ENCODE measurements at places on chromosomes 12 and 14.
A peak's percentile ranks its signal among the peaks of the same experiment; 100 is the strongest.

DNA sequence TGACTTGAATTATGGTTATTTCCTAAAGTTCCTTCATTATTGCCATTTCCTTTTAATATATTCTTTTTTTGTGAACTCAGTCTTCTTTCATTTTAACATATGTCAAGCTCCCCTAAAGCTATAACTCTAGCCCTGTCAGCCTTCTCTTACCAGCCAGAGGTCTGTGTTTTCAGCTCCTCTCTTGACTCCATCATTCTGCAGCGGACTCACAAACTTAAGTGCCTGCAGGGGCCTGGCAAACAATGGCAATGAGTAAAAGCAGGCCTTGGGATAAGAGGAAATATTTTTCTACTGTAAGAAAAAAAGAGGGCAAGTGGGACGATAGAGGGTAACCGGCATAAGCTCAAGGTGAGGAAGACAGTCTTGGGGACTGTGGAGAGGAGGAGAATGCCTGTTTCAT, 424.5 kb upstream of the RGS6 start:
- no peak for DNase-seq

- no peak for DNase-seq
These were observed 231.2 kb upstream of the DCN start for GRCh38 chr12:91413581-91414546.

- no peak for DNase-seq
These were observed 13.4 kb downstream of the TNFAIP2 start for GRCh38 chr14:103136388-103137271.

- no peak for DNase-seq
These were observed 43.9 kb upstream of the CTDSP2 start for GRCh38 chr12:57890191-57891115.

GRCh38 chr14:101056446-101056845, 152.9 kb upstream of the RTL1 start:
- no peak for DNase-seq

DNA sequence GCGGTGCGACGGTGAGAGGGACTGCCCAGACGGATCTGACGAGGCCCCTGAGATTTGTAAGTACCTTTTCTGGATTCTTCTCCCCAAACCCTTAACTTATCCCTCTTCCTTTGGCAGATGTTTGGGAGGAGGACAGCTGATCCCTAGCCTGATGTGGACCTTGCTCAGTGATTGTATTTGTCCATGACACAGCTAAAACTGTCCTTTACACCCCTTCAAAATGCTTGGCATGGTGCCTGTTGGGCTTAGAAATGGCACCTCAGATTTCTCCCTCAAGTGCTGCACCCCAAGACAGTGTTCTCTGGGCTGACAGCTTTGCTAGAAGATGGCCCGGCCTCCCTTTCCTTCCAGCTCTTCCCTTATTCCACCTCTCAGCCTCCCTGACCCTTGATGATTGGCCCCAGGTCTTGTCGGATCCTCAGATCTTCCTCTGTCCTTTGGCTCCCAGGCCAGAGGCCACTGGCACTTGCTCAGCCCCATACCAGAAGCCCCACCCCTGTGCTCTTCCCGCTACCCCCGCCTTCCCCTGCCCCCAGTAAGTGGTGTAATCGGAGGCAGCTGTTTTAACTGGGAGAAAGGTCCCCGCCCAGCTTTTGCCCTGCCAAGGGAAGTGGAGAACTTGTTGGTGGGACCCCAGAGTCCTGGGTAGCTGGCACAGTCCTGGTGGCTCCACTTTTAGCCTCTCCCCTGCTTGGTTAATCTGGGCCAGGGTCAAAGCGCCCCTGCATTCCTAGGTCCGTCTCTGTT, 8.7 kb downstream of the LRP1-AS start:
- no peak for DNase-seq

DNA sequence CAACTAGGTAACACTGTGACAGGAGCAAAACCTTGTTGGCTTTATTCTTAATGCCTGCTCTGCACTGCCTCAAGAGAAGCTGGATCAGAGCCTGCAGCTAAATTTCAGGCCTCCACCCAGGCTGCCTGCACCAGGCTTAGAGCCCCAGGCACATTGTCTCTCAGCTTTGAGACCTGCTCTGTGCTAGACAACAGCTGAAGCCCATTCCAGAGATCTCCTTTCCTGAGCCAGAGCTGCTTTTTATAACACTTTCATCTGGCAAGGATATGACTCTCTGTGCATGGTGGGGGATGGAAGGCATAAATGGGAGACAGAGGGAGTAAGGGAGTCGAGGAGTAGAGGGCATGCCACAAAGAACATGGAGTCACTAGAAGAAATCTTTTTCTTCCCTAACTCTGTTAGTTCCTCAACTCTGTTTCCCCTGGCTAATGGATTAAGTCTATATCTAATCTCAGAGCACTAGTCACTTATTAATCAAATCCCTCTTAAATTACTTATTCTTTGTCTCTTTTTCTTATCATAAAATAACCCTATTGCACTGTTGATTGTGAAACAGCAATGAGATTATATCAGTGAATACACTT, 27.1 kb upstream of the LUM start:
- no peak for DNase-seq

GRCh38 chr12:12272869-12273268, 6.0 kb upstream of the LRP6 start:
- no peak for DNase-seq

DNA sequence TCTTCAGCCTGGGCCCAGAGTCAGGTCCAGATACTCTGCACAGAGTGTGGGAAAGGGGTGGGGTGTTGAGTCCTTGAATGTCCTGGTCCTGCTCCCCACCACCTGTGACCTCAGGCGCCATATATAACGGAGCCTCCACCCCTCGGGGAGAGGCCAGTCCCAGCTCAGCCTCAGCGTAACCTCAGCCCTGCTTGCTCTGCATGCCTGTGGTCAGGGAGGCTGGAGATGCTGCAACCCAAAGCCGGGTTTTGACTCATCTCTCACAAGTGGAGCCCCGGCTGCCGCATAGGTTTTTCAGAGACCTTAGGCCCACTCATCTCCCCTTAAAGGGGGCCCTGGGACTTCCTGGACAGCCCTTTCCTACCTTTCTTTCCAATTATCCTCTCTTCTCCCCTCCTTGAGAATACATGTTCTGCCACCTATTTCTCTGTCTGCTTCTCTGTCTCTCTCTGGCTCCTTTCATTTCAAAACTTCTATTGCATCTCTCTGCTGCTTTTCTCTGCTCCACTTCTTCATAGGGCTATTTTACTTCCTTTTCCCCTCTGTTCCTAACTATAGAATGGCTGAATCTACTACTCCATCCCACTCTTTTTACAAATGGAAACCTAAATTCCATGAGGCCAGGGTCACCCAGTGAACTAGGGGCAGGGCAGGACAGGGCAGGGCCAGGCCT, 1.2 kb downstream of the ITGB7 start:
- DNase-seq, result peak; percentile 37

GRCh38 chr14:21626491-21627230, 8.1 kb downstream of the OR10G2 start:
- no peak for DNase-seq

DNA sequence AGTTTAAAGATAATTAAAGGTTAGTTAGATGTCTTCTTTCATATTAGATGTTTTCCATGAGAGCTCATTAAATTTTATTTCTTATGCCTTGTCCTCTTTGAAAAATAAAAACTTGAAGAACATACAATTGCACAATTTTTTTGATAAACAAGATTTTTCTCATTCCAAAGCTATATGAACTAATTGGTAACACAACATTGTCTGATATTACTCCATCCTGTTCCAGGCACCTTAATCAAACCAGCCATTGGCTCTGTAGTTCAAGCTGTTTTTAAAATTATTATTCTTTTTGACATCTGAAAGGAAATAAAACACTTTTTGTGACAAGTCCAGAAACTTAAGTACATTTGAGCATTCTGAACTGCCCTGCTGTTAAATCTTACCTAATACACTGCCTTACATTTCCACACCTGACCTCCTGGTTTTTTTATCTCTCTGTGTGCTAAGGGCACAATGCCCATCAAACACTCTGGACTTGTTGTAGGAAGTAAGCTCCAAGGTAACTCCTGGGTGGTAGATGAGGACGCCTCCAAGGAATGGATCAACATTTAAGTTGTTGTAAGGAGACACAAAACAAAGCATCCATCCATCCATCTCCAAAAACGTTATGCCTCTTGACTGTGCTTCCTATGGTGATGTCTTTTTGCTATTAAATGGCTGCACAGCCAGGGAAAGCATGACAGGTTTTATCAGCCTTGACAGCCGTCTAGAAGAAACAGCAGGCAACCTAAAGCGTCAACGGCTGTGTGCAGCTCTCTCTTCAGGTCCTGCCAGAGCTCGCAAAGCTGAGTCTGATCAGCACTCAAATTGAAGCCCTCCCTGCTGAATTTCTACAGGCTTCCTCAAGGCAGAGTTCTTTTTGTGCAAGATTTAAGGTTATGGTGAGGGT, 449.9 kb upstream of the FLRT2 start:
- no peak for DNase-seq

DNA sequence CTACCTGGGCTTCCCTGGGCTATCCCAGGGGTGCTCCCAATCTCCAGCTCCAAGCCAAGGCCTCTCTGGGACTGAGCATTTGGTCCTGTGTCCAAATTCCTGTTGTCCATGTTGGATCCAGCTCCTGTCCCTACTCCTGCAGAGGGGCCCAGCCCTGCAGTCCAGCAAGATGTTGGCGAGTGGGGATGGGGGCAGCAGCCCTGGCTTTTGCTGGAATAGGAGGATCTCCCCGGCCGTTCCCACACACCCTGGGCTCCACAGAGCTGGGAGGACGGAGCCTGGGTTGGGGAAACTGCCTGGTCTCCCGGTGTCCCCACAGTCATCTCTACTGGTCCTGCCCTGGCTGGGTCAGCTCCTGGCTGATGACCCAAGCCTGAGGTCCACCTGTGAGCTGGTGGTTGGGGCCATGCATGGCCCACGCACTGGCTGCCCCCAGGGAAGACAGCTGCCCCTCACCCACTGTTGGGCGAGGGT, 219.6 kb upstream of the C14orf180 start:
- DNase-seq, result no peak

- DNase-seq, result no peak
These were observed 37.3 kb upstream of the RCOR1 start for GRCh38 chr14:102554821-102555819.

- no peak for DNase-seq
These were observed 5.6 kb downstream of the MARCHF9 start for GRCh38 chr12:57760347-57760982.

DNA sequence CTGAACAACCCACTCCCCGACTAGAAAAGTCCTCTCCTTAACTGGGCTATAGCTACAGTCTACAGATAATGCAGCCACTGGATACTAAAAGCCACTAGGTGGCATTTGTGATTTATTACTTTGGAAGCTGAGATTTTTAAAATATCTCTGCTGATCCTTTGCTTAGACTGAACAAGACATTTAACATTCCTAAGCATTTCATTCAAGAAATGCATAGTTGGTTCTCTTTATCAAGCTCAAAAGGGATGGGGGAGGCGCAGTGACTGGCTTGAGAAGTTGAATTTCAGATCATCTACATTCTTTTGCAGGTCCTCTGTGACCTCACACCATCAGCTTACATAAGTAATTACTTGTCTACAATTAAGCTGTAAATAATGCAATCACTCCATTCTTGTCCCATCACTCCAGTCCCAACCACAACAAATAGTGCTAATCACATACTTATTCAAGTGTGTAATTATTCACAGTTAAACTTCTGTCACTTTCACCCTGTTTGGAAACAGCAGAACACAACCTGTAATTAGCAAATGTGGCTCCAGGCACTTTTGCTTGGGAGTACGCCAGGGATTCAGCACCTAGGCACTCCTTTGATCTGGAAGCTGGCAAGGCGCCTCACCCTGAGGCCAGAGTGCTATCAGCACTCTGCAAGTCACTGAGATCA, 203.6 kb downstream of the NOVA1 start:
- DNase-seq, result no peak

DNA sequence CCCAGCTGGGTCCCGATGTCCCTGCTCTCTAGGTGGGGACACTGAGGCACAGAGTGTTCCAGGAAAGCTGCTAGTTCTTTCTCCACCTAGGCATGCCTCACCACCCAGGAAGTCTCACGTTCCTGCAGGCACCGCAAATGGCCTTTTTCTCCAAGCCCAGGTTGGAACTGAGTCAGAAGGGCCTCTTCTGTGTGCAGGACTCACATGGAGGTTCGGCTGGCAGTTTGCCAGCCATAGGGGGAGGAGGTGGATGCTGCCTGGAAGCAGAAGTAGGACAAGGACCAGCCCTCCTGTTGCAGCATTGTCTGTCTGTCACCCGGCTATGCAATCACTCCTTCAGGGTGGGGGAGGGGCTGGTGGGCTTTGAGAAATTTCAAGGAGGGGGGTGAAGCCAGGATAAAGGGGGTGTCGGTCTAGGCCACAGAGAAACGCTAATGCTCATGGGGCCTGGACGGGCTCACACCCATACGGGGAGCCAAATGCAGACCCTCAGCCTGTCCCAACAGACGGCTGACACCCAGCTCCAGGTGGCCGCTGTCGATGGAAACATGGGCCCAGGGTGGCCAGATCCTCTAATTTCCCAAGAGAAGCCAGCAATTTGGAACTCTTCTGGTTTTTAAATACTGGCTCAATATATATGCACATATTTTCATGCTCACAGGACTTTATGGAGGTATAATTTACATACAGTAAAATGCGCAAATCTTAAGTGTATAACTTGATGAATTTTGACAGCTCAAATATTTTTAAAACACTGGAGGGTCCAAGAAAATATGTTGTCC, 120.5 kb downstream of the PHETA1 start:
- no peak for DNase-seq

DNA sequence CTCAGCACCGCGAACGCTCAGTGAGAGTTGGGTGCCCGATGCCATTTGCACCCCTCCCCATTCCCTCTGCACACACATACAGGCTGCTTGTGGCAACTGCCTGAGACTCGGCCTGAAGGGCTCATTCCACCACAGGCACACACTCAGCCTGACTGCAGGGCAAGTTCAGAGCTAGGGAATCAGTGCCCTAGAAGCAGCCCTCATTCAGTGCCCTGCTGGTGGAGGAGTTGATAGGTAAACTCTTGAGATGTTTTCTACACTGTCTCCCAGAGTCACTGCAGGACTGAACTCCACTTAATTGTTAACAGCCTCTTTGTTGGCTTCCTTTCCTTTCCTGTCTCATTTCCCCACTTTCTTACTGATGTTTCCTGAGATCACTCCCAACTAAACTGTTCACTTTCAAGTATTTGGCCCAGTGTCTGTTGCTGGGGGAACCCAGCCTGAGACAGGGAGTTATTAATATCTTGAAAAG, 16.9 kb downstream of the PPP1R36 start:
- DNase-seq, result no peak

DNA sequence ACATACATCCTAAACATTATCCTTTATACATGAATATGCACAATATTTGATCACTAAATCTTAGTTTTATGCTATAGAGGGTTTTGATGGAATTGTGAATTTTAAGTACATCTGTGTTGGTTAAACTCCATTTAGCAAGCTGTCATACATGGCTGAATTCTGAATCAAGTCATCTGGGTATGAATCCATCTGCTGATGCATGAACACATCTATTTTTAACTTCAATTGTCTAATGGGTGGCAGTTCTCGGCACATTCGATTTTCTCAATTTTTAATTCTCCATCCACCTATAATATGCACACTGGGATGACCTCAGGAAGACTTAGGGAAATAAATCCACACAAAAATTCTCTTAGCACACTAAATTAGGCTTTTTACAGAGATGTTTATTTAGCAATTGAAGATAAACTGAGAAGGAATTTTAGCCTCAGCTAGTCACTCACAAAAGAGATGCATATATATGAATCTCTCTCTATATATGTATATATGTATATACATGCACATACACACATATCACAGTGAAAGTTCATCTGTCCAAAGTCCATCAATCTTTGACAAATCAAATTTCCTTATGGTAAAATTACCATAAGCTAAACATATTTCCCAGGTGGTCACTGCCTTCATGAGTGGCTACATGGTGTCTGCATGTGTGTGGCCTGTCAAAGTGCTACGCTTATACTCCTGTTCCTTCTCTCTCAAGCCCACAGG, 44.5 kb upstream of the VPS33A start:
- no peak for DNase-seq

Data from GOT3 (cell line).